ENCODE measurements at places on chromosomes 11 and 22.
A peak's percentile ranks its signal among the peaks of the same experiment; 100 is the strongest.

DNA sequence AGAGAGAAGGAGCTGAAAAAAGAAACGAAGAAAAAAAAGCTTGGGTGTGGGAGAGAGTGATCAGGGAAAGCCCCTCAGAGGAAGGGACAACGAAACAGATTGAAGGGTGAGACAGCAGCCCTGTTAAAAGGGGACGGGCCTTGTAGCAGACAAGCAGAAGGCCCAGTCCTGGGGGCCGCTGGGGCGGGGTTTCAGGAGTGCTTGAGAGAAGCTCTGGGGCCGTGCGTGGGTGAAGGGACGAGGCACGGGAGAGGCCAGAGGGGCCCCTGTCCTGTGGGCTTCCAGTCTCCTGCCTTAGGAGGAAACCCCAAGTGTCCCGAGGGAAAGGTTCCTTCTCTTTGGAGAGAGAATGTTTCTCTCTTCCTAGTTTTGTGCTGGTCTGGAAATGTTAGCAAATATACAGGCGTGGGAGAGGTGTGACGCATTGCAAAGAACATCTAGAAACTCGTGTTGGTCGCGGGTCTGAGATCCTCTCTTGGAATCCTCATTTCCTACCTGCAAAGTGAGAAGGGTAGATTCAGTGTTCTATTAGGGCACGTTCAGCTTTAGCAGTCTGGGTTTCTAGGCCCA lies 28.6 kb downstream of the ADAMTS15 start:
- no peak for DNase-seq

- no peak for DNase-seq
These were observed 36.5 kb downstream of the SYTL2 start for GRCh38 chr11:85774256-85775101.

GRCh38 chr11:44630511-44631210 lies 65.2 kb downstream of the CD82 start:
- no peak for DNase-seq

GRCh38 chr11:47950396-47950795 lies 30.0 kb upstream of the PTPRJ start:
- DNase-seq, result no peak

- DNase-seq, result peak; percentile 20
These were observed 1252.7 kb downstream of the BRD1 start for GRCh38 chr22:48574776-48575617.

DNA sequence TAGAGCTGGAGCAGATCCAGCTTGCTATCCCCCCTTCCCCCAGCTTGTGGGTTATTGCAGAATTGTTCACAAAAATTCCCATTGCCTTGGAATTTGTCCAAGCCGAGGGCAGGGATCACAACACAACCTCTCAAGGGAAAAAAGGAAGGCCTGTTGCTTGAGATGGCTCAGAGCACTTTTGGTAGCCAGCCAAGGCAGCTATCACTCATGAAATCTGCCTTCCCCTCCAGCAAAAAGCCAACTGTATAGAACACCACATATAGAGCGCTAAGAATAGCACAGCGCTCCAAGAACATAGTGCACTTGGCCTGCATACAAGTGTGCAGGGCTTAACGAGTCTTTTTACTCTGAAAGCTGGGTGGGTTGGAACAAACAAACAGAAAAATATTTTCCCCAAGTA lies 46.2 kb downstream of the FAM83F start:
- DNase-seq, result peak; percentile 76

- no peak for DNase-seq
These were observed 317.7 kb upstream of the CTSC start for GRCh38 chr11:88655196-88655595.

DNA sequence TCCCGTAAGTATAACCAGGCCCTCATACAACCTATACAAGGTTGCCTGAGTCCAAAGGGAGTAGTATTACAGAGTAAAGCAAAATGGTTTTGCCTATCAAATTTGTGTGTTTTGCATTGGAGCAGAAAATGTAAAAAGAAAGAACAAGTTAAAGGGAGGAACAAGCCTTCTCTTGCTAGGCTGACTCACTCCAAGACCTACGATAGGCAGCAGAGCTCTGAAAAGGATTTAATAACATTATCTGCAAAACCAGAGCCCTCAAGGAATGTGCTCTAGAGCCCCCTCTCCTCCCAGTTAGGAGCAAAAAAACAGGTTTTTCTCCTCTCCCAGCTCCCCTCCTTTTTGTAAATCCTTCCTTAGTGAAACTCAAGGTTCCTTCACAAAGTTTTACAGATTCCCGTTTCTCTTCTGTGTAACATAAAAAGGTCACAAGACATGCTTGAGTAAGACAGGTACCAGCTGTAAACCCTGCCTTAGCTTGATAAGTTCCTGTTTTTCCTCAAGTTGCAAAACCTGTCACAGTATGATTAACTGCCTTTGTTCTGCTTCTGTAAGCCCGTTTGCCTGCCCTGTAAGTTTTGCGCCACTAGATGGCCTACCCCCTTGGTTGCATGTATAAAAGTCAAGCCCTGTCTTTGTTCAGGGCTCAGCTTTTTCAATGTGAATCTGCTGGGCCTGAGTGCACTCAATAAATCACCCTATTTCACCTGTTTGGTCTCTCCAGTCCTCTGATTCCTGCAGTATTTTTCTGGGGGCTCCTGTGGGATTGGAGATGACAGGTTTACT lies 498.2 kb downstream of the KCNA4 start:
- no peak for DNase-seq

DNA sequence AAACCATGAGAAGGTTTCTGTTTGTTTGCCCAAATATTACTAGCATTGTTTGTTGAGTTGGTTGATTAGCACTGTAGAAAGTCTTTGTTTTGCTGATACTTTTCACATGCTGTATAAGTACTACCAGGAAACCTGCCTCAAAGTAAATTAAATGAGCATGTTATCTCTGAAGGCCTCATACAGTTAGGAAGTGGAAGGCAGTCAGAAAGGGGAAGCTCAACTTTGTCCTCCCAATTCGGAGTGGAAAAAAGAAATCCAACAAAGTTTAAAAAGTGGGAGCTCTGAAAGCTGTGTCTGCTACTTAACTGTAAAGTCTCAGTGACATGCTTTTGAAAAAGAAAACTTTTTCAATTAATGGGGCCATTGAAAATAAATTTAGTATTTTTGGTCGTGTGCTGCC lies 188.3 kb upstream of the BLID start:
- DNase-seq, result no peak

GRCh38 chr22:17472932-17473331 lies 90.4 kb upstream of the SLC25A18 start:
- no peak for DNase-seq

- no peak for DNase-seq
These were observed 13.4 kb downstream of the DGCR2 start for GRCh38 chr22:19108807-19109197.

- DNase-seq, result no peak
These were observed 154.4 kb downstream of the FEZ1 start for GRCh38 chr11:125341676-125342075.

Measured in NCI-H1694 (cell line).